ENCODE measurements at places on chromosomes 7 and 10.

- H3K36me3 ChIP-seq = no peaks in the 10 kb centered on the region
- H3K27me3 ChIP-seq = peaks cover 4% of the 10 kb centered on the region
- H3K27ac ChIP-seq = no peak overlapping the region
- H3K4me3 ChIP-seq = no peak overlapping the region
Measured at GRCh38 chr10:31188792-31189406, 130.1 kb upstream of the ZEB1 start.

DNA sequence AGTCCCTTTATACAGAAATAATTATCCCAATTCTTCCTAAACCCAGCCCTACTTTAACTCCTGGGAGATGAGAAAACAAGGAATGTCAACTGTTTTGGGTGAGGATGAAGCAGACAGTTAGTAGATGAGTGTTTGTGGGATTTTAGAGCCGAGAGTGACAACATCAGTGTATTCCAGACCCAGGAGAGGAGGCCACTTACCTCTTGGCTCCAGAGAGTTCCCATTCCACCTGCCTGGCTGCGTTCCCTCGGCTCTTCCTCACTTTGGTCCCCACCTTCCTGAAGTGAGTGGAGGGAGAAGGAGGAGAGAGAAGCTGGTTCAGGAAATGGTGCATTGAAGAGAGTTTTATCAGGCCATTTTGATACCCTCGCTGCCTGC is 579 bp downstream of the KEL start:
- no peak for DNase-seq
- H3K4me3 ChIP-seq = no peak overlapping the region

GRCh38 chr10:67119651-67120050 is 193.8 kb downstream of the LRRTM3 start:
- no peak overlapping the region for H3K27ac ChIP-seq
- H3K36me3 ChIP-seq = no peaks in the 10 kb centered on the region
- H3K4me3 ChIP-seq = no peak overlapping the region
- no peaks in the 10 kb centered on the region for H3K27me3 ChIP-seq

- no peaks in the 10 kb centered on the region for H3K36me3 ChIP-seq
- no peak overlapping the region for H3K27ac ChIP-seq
- H3K27me3 ChIP-seq = no peaks in the 10 kb centered on the region
- DNase-seq = no peak
Measured at GRCh38 chr7:25288556-25289307, 60.4 kb upstream of the NPVF start.
